ENCODE measurements at places on chromosomes 12 and 14.

DNA sequence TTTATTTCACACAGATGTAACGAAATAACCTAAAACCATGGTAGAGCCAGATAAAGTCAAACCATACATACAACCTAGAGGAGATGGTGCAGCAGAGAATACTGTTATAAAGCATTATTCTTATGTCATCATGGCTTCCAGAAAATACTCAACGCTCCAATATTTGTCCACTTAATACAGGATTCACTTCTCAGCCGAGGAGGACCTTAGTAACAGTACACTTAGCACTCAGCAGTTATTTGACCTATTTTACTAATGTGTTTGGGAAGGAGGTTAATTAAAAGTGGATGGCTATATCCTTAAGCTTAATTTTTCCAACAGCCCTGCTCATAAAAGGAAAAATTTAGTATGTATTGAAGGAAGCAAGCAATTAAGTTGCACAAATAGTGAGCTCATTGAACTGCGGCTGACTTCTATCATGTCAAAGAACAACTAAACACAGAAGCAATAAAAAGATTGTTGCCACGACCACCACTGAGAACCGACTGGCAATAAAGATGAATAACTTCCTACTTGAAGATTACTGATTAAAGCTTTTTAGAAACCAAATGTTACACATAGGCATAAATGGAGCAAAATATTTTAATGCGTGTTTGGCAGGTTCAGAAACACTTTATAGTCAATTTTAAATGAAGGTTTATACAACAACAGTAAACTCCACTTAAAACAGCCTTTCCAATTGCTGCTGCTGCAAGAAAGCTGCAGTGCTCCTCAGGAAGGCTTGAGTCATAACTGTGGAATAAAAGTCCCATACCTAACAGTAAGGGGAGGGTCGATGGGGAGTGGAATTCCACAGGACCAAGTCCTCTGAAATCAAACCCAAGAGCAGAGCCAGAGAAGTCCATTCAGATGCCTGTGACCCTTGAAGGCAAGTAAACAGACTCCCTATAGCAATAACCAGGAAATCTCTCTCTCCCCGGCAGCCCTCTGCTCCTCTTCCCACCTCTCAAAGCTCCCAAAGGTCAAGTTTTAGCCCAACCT is 218.9 kb upstream of the CDKN3 start:
- no peak for DNase-seq

GRCh38 chr14:34328178-34328577 is 133.9 kb downstream of the SPTSSA start:
- no peak for DNase-seq

GRCh38 chr12:29781705-29782266 is 2.0 kb downstream of the TMTC1 start:
- DNase-seq = no peak

GRCh38 chr14:33542338-33543287 is 408.3 kb downstream of the EGLN3 start:
- DNase-seq = no peak

DNA sequence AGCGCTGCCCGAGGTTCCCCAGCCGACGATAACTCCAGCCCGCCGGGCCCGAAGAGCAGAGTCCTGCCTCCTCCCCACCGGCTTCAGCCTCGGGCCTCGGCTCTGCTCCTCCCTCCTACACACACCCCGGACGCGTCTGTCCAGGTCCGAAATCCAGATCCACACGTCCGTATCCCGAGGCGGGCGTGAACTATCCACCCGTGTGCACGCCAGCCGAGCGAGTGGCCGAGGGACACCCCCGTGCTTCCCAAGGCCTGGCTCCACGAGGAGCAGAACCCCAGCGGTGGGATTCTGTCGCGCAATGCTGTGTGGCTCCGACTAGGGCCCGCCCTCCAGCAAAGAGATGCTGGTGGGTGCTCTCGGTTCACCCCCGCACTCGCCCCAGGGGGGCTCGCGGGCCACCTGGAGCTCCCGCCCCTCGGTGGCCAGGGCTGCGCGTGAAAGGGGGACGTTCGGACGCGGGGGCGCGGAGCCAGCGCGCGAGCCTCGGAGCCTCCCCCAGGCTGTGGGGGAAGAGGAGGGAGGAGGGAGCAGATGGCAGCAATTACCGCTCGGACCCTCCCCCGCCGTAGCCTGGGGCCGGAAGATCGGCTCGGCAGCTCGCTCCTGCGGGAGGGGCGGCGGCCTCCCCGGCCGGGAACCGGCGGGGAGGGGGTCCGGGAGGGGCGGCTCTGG is 18.9 kb upstream of the ANKRD33 start:
- DNase-seq = no peak

DNA sequence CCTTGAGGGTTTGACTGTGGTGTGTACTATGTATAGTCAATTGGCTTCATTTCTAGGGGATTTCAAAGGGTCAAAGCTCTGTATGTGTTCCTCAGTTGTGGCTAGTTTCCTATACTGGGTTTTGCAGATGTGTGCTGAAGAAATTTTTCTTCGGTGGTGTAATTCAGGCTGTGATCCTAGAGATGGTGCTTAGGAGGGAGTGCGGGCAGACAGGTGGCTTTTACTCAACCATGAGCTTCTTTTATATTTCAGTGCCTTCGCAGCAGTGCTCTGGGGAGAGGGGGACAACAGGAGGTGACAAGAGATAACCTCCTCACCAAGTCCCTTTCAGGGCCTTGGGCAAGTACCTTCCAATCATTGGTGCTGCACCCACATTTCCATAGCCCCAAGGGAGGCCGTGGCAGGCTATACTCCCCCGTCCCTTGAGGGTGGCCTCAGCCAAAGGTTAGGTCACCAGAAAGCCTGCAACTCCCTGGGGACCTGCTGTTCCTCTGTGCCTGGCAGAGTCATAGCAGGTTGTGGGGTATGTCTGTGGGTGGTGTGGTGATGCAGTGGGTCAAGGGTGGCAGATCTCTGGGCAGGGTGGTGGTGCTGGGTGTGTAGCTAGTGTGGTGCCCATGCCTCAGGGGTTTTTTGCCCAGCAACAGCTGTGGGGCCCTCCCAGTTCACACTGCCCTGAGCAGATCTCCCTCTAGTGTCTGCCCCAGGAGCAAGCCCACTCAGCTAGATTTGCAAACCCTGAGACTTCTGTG is 37.0 kb upstream of the TMX1 start:
- DNase-seq = no peak

- no peak for DNase-seq
These were observed 121.3 kb upstream of the KRAS start for GRCh38 chr12:25372002-25372401.

- no peak for DNase-seq
These were observed 298.1 kb upstream of the SYT1 start for GRCh38 chr12:78566456-78566855.

DNA sequence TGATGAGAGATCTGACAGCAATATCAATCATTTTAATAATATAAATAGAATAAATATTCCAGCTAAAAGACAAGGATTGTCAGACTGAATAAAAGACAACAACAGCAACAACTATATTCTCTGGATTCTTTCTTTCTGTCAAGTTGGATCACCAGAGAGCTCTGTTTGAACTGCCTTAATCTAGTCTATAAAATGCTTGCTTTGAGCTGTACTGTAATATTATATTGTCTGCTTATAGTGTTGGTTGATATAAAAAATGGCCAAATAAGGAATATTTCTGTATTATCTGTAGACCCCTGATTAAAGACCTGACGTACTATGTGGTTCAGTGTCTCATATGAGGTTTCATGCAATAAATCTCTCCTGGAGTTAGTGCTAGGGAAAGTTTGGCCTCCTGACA is 46.3 kb upstream of the CSRP2 start:
- DNase-seq = no peak

- no peak for DNase-seq
These were observed 224.2 kb upstream of the PWP1 start for GRCh38 chr12:107461222-107461975.
